ENCODE measurements at places on chromosomes 5 and 9.

DNA sequence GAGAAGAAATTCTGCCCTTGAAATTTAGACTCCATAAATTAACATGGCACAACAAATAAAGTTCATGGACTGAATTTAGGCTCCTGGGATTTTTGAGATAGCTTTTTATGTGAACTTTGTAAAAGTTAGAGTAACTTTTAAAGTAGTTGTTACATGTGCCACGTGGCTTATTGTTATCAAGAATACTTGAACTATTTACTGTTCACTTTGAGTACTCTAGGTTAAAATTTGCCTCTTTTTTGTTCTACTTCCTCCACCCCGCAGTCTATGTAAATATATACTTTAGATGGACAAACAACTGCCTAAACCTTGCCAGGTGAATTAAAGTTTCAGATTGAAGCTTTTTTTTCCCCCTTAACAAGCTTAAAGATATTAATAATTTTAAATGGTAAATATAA is 457.9 kb downstream of the RAB3C start:
- no peak for DNase-seq

DNA sequence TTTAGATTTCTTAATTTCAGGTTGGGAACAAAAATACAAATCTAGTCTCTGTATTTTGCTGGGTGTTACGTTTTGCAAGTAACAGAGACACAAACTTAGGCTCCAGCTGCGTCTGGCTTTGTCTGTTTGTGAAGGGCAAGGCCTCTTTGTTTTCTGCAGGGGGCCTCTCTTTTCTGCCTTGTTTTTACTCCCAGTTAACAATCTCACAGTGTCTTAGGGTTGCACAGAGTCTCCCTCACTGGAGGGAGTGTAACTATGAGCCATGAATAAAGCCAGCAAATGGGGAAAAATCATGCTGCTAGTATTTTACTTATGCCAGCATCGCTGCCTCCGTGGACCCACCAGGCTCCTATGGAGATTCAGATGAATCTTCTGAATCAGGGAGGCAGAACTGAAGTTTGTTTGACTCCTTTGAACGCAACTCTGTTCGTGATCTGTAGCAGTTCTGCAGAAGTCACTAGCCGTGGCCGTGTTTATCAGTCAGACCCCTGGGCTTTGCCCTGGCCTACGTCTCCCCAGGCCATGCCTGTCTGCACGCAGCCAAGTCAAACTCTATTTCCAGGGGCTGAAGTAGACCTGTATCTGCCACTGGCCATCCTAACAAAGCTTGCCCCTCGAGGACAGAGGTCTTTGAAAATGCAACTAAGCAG is 77.2 kb downstream of the ATP10B start:
- DNase-seq: no peak

DNA sequence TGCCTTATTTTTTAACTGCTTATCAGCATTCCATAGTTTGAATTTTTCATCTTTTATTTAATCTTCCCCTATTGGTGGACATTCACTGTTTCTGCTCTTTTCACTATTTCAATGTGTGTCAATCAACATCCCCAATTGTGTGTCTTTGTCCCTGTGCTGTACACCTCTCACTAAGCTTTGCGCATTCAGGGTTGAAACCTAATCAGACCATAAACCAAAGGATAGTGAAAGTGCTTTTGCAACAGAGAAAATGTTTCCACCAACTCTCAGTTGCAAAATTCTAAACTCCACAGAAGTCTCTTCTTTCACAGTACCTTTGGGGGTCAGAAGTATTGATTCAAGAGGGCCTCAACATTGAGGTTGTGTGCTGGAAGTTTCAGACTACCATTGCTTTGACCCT is 127.1 kb upstream of the SAP30L start:
- no peak for DNase-seq

- DNase-seq: no peak
Observed at GRCh38 chr9:36158122-36158521, 11.1 kb upstream of the CCIN start.
